CMK (cell line): ENCODE measurements at places on chromosomes 12 and 14.

DNA sequence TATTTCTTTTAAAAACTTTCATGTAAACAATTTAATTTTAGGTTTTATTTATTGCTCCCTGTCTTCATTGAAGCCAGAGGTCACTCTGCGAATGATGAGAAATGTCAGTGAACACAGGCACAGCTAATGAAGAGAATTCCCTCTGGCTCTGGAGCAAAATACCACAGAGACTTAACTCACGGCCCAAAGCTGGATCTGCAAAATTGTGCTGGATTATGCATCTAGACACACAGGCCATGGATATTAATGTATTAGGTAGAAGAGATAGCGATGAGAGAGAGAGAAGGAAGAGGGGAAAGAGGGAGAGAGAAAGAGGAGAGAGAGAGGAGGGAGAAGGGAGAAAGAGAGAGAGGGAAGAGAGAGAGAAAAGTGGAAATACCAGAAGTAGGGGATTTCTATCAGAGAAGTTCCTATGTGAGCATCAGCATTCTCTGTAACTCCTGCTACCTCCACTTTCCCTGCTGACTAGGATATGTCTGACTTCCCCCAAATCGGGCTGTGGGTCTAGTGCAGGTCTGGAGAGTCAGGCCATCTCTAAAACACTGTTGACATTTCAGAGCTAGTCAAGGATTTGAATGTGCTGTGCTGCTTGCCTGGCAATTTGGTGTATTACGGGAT is 3.7 kb downstream of the ARHGDIB start:
- DNase-seq: no peak

- no peak for DNase-seq
Measured at GRCh38 chr12:94832780-94833681, 170.5 kb downstream of the NDUFA12 start.

DNA sequence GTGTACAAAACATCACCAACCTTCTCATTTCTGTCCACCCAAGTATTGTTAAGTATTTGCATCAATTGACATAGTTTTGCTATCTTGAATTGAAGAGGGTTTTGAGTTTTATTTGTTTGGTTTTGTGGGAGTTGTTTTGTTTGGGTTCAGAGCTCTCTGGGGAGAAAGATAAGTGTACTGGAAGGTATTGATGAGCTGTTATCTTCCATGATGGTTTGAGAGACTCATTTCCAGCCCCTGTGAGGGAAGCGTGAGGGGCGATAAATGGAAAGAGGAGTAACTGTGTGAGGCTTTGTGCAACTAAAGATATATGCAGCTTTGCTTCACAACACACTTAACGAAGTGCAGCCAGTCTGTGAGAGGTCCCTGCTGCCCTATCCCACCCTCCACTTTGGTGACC is 15.7 kb upstream of the CIPC start:
- DNase-seq: no peak

- DNase-seq: no peak
Measured at GRCh38 chr12:57725851-57726150, 12.7 kb downstream of the AGAP2 start.
